ENCODE measurements at places on chromosomes 11 and 22.

DNA sequence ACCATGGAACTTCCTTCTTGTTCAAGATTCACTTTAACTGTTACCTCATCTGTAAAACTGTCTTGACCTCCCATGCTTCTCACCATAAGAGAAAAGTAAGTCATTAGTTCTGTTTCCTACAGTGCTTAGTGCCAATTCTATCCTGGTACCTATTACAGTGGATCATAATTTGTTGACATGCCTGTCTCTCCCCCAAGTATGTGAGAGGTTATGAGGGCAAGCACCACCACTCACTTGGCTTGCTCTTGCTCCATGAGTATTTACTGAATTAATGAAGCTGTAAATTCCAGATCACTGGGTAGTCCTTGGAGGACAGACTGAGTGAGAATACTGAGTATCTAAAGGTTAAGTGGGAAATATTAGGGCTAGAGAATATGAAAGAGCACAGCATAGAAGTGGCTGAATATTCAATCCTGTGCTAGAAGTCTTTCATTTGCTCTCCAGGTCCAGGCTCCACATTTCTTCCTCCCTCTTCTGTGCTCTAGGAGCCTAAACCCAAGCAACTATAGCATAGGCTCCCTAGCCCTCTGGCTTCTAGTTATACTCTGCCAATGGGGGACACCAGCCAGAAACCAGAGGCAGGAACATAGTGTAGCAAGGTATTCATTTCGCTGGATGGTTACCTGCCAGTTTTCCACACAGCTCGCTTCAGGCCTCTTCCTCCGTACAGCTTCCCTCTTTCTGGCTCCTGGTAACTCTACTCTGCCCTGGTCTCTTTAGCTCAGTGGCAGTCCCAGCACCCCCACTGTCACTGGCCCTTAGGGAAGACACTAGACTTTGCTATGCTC lies 118.2 kb upstream of the SLC5A12 start:
- no peak for DNase-seq

DNA sequence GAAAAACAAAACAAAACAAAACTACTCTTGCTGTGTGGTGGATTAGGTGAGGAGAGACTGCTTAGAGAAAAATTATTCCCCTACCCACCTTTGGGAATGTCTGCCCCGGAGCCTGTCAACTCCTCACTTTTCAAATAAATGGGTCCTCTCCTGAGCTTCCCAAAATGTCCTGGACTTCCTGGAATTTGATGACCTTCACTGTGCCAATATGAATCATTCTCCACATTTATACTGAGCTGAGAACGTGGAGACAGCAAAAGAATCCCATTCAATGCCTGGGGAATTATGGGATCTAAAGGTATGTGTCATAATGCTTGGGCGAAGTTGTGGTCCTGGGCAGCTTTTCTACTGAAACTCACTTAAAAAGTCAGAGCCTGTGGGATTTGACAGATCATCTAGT lies 136.8 kb downstream of the KIF18A start:
- DNase-seq, result no peak

- no peak for DNase-seq
Measured at GRCh38 chr22:32846780-32847491, 45.4 kb downstream of the TIMP3 start.

- peak; percentile 46 for DNase-seq
Measured at GRCh38 chr11:65489706-65490320, 9.0 kb upstream of the MALAT1 start.

GRCh38 chr11:69213316-69213715 lies 57.6 kb downstream of the SMIM38 start:
- no peak for DNase-seq

GRCh38 chr11:47152126-47152952 lies 24.3 kb downstream of the ARFGAP2 start:
- no peak for DNase-seq

- DNase-seq, result no peak
Measured at GRCh38 chr22:44146088-44146861, 34.5 kb upstream of the PARVG start.

DNA sequence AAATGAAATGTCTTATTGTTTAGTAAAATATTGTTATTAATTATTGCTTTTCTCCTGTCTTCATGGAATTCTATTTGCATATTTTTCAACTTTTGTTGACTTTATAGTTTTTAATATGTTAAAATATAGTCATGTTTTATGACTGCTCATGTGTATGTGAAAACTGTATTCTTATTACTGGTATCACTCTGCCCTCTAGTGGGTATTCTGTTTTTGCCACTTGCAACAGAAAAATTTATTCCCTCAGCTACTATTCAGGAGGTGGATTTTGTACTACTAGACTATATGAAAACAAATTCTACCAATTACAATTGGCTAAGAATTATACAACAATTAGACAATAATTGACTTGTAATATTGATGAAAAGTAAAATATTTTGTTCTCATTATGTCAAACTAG lies 45.0 kb downstream of the OR4C6 start:
- peak; percentile 10 for DNase-seq

DNA sequence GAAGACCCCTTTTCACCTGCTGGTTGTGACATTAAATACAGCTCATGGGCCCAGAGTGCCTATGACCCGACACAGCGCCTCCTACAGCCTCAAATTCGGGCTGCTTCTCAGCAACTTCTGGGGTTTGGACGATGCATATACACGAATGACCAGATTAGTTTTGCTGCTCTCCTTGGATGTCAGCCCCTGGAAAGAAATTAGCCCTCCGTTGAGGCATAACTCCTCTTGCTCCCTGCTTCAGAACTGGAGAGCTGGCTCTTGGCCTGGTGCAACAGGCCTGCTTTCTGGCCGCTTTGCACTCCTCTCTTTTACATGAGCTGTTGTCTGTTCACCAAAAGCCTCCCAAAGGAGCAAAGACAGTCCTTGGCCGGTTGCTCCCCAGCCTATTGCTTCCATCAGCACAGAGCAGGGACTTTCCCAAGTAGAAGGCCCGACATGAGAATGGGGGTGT lies 3.3 kb downstream of the TECTA start:
- no peak for DNase-seq

DNA sequence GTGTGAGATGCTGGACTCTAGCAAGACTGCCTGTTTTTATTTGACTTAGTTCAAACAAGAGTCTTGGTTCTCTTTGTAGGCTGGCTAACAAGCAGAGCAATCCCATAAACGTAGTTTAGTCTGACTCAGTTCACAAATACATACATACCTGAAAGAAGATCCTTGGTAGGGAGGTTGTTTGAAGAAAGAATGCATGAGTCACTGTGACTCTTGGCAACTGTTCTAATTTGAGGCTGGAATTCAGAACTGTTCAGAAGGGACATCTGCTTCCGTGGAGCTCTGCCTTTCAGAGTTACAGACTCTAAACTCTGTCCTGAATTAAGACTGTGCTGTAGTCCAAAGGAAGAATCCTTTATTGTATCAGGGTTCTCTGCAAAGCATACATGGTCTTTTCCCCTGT lies 32.2 kb downstream of the C2CD3 start:
- DNase-seq, result peak; percentile 98

DNA sequence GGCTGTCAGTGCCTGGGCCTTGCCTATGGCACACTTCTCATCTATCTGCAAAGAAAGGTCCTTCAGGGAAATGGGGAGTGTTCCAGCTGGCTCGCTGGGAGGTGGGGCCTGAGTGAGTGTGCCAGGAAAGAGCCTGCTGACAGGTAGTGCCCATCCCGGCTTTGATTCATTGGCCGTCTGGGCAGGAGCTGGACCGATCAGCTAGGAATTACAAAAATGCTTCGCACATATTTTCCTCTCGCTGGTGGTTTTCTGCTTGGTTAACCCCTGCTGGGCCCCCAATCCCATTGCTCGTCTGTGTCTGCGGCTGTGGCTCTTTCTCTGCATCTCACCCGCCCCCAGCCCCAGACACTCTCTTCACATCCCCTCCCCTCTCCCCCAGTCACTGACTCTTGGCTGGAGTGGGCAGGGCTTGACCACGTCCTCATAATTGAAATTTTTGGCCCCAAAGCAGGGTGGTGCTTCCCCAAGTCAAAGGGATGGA lies 10.8 kb downstream of the LIF start:
- peak; percentile 93 for DNase-seq

DNA sequence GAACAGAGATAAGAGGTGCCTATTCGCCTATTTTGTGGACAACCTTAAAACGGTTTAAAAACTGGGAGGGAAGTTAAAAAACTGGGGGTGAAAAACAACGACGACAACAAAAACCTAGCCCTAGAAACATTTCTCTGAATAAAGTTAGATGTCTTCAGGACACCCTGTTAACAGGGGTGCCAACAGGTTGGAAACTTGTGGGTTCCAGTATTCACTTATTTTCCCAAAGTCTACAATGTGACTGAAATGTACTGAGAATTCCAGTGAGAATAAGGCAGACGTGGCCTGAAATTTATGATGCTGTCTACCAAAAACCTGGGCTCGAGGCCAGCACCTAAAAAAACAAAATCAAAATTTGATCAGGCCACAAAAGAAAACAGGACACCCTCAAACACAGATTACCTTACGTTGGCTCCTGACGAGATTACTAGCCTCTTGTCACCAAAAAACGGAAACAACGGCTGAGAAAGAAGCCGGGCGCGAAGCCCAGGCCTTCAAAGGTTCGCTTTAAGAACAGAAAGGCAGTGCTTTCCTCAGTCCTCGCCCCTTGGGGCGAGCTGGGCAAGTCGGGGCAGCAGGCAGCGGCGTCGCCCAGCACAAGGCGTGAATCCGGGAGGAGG lies 906 bp downstream of the CCDC90B start:
- DNase-seq, result no peak

GRCh38 chr11:121483805-121484480 lies 31.2 kb upstream of the SORL1-AS1 start:
- no peak for DNase-seq

DNA sequence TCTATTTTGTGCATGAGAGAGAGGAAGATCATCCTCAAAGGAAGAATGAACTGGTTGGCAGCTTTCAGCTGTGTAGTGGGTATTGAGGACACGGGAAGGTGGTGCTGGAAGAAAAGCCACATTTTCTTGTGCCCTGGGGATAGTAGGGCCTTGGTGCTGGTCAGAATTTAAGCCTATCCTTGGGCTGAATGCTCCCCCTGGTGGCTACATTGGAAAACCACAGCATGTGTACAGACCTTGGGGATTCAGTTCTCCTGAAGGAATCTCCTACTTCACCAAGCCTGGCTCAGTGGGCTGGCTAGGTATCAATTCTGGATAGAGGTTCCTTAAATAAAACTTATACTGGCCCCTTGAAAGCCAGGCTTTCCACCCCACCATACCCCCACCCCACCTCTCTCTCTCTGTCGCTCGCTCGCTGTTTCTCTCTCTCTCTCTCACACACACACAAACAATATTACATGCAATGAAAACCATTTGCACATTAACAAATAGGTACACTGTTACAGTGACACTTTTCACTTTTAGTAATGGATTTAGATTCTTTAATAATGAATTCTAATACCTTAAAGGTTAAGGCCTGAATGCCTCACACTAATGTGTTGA lies 2.8 kb upstream of the OR51M1 start:
- peak; percentile 71 for DNase-seq

DNA sequence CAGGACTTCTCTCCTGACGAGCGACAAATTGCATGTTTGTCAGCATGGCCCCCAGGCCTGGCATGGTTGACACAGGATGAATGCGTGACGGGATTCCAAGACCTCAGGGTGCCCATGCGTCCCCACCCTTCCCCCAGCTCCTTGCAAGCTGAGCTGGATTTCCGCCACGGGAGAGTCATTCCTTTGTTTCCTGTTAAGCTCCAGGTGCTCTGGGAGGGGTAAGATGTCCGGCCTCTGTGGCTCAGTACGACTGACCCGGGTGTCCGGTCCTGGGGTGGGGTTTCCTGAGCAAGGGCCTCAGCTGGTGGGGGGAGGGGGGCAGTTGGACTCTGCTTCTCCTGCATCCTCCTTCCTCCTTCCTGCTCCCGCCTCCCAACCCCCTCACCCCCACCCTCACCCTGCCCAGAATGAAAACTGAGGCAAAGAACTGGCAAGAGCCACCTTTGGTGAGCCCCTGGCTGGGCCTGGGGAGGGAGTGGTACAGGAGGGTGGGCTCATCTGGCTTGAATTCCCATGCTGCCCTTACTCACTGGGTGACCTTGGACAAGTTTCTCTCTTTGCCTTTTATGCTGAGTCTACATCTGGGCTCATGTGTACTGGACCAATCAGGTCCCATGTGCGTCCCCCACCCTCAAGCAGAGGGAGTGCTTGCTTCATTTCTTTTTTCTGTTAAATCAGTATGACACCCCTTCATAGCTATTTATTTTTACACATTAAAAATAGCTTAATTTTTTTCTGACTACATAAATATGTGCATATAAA lies 2.5 kb downstream of the CDC42EP2 start:
- DNase-seq, result peak; percentile 72

DNA sequence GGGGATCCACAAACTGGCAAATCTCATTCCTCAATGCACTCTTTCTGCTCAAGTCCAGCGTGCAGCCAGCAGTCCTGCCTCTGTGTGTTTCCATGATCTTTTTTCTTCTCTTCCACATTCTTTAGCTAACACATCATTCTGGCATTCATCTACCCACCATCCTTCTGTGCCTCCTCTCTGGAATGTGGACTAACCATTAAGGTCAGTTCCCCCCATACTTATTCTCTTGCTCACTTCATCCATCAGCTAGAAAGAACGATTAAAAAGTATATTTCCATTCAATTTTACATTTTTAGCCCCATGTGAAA lies 7.8 kb downstream of the KIRREL3 start:
- DNase-seq, result peak; percentile 90

- no peak for DNase-seq
Measured at GRCh38 chr11:133501643-133502539, 30.4 kb downstream of the OPCML start.

DNA sequence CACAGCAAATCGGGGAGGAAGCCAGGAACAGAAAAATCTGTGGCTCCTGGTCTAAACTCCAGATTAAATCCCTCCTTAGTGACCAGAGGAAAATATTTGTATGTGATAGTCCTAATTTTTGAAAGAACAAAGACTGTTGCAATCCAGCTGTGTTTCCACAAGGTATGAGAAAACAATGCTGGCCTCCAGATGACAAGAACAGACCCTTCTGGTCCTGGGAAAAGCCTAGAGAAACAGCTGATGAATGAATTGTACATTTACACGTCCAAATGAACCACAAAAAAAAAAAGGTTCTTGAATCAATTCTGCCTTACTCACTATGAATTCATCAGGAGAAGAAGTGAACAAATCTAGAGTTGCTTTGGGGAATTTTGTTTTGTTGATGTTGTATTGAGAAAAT lies 63.7 kb downstream of the ETS1 start:
- DNase-seq, result peak; percentile 73

DNA sequence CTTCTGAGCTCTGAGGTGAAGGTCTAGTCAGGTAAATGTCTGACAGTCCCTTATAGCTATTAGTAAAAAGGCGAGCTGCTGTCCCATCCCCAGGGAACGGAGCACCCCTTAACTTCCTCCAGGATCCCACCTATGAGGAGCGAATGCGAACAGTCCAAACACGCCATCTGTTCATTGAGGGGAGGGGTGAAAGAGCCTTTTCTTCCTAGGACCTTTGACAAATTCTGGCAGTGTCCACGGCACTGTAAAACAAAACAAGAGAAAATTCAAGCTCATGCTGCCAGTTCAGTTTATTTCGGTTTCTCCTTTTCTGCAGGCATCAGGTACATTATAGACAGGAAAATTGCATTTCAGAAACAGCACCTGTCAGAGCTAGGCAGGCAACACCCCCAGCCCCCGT lies 253.8 kb upstream of the CADM1 start:
- DNase-seq, result no peak

- DNase-seq, result no peak
Measured at GRCh38 chr11:65301491-65302329, 13.0 kb upstream of the CDC42EP2 start.

Data from astrocyte of the spinal cord (primary cell).